ENCODE measurements at places on chromosomes 4 and X.

DNA sequence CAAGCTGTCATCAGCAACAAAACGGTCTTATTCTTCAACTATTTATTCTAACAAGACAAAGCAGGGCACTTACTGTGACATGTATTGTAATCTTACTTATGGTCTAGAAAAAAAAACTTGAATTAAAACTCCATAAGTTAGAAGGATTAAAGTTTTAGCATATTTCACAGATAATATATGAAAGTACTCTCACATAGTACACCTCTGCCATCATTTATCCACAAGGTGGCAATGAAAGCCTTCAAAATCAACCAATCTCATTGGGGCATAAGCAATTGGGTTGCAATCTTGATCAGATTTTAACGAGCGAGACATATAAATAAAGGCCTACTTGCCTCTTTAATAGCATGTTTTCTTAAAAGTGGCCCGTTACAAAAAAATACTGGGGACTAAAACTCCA lies 1382.9 kb downstream of the FAM133A start:
- no peak for DNase-seq

- no peak for DNase-seq
Observed at GRCh38 chr4:4422856-4423499, 36.1 kb downstream of the NSG1 start.

GRCh38 chrX:19776753-19777152 lies 110.6 kb downstream of the SH3KBP1 start:
- no peak for DNase-seq

DNA sequence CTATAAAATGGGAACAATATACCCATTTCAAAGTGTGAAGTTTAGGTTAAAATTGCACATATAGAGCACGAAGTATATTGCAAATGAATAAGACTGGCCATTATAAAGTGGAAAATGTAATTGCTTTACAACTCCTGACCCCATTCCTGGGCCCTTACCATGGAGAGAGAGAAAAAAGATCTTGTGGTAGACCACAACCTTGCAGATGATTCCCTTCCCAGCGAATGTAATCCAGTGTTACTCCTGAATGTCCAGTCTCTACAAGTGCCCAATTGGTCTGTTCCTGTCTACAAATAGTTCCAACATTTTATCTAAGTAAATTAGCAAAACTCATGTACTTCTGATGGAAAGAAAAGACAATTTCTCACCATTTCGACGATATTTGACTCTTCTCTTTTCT lies 184.1 kb upstream of the LNX1 start:
- no peak for DNase-seq

DNA sequence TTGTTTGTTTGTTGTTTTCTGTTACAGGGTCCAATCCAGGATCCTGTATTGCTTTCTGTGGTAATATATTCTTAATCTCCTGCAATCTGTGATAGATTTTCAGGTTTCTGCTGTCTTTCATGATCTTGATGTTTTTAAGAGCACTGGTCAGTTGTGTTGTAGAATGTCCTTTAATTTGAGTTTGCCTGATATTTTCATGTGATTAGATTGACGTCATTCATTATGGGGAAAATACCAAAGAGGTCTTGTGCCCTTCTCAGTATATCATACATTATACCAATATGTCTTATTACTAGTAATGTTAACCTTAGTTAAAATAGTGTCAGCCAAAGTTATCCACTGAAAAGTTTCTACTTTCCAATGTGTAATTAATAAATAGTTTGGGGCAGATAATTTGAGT lies 929.3 kb downstream of the PCDH19 start:
- no peak for DNase-seq

GRCh38 chr4:113781439-113782040 lies 20.0 kb upstream of the CAMK2D start:
- DNase-seq = peak; percentile 10

DNA sequence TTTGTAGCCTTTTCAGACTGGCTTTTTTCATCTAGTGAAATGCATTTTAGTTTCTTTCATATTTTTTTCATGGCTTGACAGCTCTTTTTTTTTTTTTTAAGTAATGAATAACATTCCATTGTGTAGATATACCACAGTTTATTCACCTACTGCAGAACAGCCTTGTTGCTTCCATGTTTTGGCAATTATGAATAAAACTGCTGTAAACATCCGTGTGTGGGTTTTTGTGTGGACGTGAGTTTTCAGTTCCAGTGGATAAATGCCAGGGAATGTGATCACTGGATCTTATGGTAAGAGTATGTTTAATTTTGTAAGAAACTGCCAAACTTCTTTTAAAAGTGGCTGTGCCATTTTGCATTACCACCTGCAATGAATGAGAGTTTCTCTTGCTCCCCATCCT lies 160.8 kb downstream of the SOWAHB start:
- DNase-seq = no peak

GRCh38 chr4:91268913-91269312 lies 1034.9 kb upstream of the GRID2 start:
- no peak for DNase-seq

DNA sequence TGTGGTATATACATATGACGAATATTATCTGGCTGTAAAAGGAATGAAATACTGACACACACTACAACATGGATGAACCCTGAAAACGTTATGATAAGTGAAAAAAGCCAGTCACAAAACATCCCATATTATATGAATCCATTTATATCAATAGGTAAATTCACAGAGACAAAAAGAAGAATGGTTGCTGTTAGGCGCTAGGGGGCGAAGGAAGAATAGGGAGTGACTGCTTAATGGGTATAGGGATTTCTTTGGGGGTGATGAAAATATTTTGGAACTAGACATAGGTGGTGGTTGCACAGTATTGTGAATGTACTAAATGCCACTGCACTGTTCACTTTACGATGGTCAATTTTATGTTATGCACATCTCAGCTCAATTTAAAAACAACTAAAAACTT lies 96.4 kb upstream of the EGFL6 start:
- DNase-seq = no peak

DNA sequence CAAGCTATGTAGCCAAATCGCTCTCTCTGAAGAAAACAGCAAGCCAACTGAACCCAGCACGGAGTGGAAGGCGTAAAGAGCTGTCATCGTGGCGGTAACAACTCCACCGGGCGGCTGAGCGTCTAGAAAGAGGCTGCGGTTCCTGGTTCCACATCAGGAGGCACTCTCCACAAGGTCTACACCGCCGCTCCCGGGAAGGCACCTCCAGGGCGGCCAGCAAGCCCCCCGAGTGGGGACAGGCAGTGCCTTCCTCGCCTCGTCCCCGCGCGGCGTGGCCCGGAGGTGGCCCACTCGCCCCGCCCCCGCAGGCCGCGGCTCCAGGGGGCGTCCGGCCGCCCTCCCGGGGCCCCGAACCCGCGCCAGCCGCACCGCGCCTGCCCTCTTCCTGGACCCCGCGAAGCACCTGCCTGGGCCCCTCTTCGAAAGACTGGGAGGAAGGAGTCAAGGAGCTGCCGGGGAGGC lies 755 bp downstream of the KLHL8 start:
- DNase-seq = no peak

DNA sequence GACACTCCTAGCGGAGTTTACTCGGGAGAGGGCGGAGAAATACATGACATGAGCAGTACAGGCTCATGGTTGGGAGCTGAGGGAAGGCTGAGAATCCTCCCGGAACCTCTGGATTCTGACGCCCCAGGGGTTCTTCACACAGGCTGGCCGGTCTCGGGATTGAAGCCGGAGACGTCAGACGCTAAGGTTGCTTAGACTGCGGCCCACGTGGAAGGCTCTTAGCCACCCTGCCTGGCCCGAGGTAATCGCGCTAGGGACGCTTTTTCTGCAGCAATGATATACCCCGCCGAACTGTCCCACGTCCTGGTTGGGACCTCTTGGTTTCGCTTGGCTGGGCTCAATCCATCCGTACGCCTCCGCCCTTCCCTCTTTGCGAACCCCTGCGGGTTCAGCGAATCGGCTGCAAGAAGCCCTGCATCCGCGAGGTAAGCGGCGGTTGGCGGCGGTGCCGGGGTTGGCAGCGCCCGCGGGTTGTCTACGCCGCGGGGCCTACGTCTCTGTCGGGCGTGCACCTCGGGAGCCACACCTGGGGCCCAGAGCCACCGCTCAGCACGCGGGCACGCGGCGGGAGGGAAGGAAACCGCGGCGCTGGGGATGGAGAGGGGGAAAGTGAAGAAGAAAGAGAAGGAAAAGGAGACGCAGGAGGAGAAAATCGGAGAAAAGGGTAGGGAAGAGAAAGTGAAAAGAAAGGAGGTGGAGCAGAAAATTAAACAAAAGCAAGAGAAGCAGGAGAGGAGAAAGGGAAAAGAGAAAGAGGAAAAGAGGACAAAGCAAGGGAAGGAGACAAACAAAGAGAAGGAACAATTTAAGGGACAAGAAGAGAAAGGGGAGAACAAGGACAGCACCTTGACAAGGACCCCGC lies at the start of gene ARL9:
Gene ARL9 (plus strand): TSS at position 523 of the 862 bp plus-strand sequence. CDS start 72 bp downstream, at position 595.
- DNase-seq = no peak

DNA sequence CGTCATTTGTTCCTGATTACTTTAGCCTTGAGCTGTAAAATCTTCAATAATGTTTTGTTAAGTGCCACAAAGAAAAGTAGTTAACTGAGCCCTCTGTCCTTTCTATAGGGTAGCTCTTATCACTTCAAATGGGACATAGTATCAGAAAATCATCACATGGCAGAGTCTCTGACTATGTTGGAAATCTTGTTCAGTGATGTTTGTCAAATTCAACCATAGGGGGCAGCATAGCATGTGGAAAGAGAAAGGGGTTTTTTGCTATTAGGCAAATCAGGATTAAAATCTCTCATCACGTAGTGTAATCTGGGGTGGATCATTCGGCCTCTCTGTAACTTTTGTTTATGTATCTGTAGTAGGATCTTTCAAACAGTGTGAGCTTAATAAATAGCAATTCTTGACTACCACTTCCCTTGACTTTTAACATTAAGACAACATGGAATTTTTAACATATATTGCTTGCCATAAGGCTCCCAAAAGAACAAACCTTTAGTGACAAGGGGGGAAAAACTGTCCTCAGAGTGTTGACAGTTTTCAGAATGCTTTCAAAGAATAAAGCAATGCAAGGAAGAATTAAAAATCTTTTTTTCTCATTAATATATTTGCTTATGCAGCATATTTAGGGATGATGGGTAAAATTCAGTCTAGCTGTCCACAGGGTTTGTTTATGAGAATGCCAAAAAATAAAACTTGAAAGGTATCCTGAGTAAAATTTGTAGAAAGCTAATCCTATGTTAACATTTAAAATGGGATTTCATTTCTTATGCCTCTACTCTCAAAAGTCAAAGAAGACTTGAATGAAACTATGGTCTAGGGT lies 127.2 kb downstream of the FBXW7 start:
- no peak for DNase-seq

DNA sequence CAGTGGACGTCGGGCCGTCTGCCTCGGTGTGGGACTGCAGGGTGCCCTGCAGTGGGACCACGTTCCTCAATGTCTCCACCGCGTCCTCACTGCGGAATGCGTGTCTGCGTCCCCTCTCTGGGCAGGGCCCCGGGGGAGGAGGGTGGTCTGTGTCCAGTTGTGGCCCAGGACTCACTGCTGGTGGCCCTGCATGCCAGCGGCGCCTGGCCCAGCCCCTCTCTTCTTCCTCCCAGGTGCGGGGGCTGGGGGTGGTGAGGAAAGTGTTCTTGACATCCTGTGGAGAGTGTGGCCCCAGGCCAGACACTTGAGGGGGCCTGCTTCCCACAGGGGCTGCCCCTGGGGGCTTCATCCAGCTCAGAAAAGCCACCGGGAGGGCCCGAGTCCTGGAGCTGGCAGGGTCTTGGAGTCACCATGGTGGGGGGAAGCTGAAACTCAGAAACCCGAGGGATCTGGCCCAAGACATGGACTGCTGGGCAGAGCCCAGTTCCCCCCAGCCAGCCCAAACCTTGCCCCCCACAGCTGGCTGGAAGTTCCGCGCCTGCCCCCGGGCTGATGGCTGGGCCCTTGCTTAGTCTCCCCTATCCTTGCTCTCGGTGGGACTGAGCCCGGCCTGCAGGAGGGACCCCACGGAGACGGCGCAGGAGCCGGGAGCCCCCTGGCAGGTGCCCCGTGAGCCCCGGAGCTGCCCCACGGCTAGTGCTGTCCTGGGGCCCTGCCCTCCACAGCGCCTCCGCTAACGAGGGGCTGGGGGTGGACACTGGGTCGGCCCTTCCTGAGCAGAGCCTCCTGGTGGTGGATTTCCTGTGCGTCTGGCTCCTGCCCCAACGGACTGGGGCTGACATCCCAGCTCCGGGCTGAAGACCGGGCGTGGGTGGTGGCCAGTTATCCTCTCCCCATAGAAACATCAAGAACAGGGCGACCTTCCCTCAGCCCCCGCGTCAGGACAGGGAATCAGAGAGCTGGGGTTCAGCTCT lies 2.9 kb downstream of the DOK7 start:
- DNase-seq = no peak

GRCh38 chr4:73922766-73923630 lies 53.8 kb downstream of the CXCL1 start:
- peak; percentile 52 for DNase-seq

DNA sequence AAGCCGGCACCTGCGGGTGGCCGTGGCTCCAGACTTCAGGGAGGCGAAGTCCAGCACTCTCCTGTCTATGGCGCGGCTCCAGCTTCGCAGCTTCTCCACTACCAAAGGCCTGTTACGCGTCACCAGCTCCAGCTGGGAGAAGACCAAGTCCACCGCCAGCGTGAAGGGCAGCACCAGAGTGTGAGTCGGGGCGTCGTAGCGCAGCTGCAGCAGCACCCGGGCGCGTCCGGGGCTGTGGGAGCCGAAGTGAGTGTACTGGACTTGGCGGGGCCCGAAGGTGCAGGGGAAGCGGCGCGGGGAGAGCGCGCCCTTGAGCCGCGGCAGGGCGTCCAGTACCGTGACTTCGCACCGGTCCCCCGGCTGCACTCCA lies 444 bp downstream of the FREM3 start:
- DNase-seq = no peak

GRCh38 chr4:123652476-123652875 lies 255.9 kb downstream of the SPRY1 start:
- DNase-seq = no peak

DNA sequence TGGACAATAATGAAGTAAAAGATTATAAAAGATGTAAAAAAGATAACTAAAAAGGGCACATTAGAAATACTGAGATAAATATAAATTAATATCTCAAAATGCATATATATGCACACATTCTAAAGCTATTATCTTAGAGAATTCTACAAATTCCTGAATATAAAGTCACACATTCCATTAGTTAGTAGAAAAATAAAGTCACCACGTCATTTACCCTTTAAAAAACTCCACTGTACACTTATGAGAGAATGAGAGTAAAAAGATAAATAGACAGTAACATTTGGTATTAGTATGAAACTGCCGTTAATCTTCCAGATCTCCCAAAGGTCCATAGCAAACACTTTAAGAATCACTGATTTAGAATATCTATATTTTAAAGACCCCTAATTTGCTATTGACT lies 67.2 kb upstream of the IL15 start:
- no peak for DNase-seq
